ENCODE measurements at places on chromosomes 1 and 21.

GRCh38 chr1:205263580-205264190 lies 35.9 kb downstream of the TMCC2 start:
- DNase-seq = no peak

DNA sequence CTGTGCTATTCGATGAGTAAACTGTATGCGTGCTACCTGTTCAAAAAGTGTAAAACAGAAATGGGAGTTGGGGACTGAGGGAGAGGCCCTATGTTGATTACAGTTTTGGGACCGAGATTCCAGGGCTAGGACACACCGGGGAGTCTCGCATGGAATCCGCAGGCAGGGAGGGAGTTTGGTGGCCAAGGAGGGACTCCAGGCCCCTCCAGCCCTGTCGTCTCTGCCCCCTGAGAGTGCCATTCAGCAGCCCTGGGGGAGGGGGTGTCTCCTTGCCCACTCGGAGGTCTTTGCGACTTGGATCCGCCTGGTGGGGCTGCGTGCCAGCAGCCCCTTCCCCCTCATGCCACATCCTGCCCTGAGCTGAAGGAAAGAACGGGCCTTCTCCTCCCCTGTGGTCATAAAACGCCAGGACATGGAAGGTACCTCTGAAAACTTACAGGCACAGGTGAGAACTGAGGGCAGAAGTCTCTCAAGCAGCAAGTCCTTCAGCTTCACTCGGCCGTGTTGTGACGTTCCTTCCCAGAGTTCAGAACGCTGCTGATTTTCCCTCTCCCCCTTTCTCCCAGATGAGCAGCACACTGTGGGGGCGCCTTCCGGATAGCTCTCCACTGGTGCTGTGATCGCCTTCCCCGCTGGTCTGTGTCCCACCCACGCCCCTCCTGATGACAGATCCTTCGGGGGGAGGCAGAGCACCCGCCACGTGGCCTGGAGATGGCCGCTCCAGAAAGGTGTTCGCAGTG lies 141.4 kb downstream of the PEX14 start:
- DNase-seq = no peak

DNA sequence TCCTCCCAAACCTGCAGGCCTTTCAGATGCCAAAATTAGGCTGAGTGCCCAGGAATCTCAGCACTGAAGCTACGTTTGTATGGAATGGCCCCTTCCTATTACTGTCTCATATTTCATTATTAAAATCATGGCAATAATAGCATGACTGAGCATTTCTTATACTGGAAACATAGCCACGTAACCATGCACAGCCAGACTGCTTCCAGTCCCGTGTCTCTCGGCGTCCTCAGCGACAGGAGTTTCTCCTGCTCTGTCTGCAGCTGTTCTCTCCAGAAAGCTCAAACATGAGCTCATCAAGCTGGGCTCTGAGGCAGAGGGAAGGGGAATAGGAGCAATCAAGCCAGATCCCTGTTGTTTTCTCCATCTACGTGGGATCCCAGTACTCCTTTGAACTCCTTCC lies 104.0 kb downstream of the CDC7 start:
- no peak for DNase-seq

DNA sequence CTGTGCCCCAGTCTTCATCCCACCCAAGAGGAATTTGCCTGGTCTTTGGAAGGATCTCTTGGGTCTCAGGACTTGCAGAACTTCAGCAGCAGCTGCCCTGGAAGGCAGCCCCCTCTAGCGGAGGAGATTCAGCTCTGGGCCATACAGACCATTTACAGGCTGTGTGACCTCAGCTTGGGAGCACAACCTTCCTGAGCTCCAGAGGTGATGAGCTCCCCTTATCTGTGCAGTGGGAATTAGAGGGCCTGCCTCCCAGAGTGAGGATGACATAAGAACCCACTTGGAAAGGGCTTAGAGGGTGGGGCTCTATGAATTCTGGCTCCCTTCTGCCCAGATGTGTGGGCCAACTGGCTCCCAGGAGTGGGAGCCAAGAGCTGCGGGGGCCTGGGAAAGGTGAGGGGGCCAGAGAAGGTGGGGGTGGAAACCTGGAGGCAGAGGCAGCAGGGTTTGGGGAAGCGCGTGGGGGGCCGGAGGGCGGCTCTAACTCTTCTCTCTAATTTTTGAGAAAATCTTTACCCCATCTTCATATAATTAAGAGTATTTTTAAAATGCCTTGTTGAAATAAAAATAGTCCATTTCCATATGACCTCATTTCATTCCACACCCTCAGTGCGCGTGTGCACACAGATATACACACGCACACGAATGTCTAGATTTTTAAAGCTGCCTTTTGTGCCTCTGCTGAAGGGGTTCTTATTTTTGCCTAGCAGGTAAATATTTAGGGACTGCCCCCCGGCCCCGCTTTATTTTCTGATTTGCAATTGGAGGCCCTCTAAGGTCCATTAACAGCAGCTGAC lies 21.5 kb downstream of the EPHB2 start:
- no peak for DNase-seq

- no peak for DNase-seq
Measured at GRCh38 chr1:190373705-190374336, 103.8 kb downstream of the BRINP3 start.

DNA sequence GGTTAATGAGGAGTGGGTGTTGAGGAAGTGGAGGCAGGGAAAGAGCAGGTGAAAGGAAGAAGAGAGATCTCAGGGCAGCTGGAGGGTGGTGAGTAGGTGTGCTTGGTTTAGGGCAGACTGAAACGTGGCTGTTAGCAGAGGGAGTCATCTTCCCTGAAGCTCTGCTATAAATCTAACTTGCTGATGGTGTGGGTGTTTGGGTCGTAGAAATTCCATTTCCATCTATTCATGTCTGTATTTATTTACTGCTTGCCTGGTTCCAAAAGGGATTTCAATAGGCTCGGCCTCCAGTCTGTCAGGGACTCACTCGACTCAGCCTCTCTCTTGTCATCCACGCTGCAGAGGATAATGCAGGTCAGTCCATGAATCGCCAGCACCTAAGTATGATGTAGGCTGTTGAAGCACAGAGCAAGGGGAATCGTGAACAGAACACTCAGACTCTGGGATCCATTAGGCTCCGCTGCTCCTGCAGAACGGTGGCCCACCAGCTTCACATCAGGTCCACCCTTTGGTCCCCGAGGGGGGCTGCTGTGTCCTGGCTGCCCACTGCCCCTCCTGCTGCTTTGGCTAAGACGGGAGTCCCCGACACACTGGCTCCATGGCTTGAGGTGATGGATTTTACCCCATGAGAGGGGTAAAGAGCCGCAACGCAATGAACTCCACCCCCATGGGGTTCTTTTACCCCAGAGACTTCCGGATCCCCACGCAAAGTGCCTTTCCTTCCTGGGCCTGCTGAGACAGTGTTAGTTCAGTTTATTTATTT lies 156.2 kb downstream of the RHOU start:
- no peak for DNase-seq

All from putamen (tissue), 1 donor.